ENCODE measurements at places on chromosomes 1 and 21.
A peak's percentile ranks its signal among the peaks of the same experiment; 100 is the strongest.

GRCh38 chr1:118249641-118250040, 64.6 kb upstream of the SPAG17 start:
- DNase-seq = no peak

- no peak for DNase-seq
Observed at GRCh38 chr1:31843506-31843905, 27.7 kb upstream of the SPOCD1 start.

DNA sequence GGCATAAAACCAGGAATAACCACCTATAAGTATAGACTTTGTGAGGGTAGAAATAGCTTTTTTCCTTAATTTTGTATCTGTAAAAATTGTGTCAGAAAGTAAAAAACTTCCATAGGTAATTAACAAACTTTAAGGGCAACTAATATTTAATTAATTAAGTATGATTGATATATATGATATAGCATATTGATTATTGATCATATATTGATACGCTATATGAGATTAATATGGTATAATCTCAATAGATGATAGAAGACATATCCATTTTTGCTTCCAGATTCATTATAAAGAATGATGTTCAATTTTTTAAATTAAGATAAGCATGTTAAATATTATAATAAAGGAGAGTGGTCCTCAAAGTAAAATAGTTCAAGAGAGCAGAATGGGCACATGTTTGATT, 99.3 kb upstream of the VAV3 start:
- no peak for DNase-seq

DNA sequence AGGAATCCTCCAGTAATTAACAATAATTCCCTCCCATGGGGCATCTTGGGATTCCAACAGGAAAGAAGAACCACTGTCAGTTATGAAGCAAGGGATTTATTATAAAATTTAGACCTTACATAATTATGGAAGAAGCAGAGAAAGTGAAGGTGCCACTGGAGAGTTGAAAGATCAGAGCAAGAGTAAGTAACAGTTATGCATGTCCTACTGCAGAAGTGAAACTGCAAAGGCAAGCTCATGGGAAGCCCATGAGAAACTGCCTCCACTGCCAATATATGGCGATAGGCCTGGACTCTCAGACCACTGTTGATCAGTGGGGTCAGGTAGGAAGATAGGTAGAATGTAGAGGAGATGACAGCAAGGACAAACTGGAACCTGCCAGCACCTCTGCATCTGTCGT, 123.6 kb upstream of the ZNF648 start:
- no peak for DNase-seq

- no peak for DNase-seq
Observed at GRCh38 chr1:58629031-58629462, 52.0 kb upstream of the TACSTD2 start.

DNA sequence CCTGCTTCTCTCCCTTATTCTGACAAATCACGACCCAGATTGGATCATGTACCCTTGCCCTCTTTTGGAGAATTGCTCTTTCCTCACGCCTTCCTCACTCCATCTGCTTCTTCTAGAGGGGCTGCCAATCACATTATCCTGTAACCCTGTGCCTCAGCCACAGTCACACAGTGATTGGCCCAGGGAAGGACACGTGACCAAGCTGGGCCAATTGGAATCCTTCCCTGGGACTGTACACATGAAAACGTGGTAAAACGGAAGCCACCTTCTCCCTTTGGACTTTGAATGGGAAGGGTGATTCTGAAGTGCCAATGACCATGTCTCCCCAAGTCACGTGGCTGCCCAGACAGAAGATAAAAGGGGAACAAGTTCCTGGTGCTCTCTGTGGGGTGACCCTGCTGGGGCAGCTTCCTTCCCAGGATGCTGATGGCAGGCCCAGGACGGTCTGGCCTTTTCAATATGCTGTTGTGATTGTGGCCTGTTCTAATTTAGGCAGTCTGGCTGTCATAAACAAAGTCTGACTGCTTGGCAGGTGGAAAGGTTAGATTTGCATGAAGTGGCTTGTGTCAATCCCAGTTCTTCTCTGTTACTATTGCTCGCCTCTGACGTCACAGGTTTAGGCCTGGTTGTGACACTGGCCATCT, 92.9 kb downstream of the UBIAD1 start:
- no peak for DNase-seq

GRCh38 chr1:214660900-214661299, 57.9 kb downstream of the CENPF start:
- DNase-seq = no peak

DNA sequence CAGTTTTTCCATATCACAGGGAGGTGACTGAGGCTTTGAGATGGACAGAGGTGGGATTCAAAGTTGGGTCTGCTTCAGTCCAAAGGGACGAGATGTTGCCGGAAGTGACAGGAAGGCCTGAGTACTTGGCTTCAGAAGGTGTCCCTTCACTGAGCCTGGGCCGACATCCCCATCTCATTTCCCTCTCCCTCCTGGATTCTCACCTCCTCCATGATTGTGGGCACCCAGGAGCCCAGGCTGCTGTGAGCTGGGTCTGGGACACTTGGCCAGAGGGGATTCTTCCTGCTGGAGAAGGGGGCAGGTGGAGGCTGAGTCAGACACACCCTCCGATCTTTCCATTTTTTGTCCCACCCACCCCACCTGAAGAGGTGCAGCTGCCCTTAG, 2.8 kb upstream of the MRPS15 start:
- DNase-seq = no peak

GRCh38 chr1:189220750-189221149, 1256.9 kb downstream of the BRINP3 start:
- DNase-seq = no peak

DNA sequence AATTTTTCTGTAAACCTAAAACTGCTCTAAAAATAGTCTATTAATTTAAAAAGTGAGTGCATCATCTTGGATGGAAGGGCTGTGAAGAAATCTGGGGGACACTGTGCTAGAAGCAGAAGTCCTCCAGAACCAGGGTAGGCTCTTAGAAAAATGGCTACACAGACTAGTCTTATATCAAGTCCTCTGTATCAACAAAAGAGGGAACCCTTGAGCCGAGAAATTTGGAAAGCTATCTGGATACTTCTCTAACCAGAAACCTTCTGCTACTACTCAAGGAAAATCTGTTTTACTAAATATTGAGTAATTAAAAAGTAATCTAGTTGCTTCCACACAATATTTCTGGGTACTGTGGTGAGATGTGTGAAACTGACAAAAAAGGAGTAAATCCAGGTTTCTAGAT, 92.1 kb downstream of the WDR3 start:
- no peak for DNase-seq

- DNase-seq = no peak
Observed at GRCh38 chr1:88649932-88650331, 34.1 kb upstream of the PKN2 start.

DNA sequence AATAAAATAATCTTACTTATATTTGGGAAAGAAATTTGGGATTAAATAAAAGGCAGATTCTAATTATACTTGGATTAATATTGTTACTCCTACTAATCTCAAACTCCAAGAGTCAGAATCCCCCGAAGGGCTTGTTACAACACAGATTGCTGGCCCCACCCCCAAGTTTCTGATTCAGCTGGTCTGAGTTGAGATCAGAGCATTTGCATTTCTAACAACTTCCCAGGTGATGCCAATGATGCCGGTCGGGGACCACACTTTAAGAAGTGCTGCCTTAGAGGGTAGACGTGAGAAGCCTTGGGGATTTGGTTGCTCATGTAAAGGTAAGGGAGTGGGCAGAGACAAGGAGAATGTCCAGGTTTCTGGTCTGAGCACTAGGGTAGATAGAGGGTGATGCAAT, 47.2 kb downstream of the FMN2 start:
- no peak for DNase-seq

DNA sequence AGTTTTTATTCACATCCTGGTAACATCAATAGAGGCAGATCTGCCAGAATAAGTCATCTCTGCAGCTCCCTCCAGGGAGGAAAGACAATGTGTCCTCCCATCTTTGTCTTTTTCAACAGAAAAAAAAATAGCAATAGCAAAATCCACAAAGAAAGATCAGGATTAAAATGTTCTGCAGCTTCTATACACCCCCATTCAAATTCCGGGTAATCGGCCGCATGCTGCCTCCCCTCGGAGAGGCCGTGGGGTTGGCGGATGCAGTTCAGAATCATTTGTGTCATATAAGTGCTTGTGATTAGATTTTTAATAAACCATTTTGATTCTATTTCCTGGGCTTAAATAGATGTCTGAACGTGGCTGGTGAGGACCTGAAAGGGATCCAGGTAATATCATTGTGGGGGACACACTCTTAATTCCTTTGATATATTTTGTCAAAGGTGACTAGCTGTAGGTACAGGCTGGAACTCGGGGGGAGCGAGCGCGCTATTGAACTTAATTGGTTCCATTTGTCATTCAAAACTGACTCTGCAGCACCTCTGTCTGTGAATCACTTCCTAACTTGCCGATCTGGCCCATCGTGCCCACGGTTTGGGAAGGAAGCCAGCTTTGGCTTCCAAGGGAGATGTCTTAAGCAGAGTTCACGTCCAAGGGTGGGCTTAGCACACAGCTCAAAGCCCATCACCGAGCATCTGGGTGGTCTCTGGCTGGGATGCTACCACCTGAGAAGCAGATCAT, 85.6 kb upstream of the ARHGEF16 start:
- no peak for DNase-seq

DNA sequence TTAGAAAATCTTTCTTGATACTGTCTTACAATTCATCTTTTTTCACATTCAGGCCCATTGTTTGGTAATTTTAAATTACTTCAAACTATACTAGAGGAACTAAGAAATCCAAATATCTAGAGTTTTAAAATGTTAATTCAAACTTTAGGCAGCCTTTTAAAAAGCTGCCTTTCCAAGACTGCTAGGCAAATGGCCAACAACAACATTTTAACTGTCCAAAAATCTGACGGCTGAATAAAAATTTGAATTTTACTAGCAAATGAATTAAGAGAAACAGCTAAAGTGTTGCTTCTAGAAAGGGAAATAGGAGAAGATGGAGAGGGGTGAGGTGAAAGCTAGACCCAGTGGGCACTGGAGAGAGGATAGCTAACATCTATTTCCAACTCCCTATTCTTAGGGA, 17.2 kb downstream of the DPYD start:
- no peak for DNase-seq

DNA sequence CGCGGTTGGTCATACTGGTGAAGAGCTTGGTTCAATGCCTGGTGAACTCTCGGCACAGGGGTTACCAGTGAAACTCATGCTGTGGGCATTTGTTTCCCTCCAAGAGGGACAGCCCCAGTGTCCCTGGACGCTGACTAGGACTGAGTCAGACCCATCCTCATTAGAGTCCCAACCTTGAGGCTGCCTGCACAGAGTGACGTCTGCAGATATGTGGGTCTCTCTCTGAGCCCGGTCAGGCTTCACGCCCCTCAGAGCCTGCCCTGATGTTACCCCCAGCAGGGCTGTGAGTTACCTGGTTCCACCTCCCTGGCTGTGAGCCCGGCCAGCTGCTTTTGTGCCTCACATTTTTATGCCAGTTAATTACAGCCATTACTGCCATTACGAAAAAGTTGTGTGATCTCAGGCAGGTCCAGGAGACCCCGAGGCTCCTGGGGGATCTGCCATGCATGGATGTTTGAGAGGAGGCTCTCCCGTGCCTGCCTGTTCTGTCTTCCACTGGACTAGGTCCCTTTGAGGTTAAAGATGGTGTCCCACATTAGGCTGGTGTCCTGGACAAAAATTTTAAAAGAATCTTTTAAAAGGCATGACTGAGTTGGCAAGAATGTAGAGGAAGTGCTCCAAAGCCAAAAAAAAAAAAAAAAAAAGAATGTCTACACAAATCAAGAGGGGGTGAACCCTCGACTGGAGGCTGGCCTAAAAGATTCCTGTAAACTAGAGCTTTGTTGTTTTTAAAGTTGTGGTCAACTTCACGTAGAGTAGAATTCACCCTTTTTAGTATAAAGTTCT, 36.6 kb upstream of the PADI1 start:
- no peak for DNase-seq

DNA sequence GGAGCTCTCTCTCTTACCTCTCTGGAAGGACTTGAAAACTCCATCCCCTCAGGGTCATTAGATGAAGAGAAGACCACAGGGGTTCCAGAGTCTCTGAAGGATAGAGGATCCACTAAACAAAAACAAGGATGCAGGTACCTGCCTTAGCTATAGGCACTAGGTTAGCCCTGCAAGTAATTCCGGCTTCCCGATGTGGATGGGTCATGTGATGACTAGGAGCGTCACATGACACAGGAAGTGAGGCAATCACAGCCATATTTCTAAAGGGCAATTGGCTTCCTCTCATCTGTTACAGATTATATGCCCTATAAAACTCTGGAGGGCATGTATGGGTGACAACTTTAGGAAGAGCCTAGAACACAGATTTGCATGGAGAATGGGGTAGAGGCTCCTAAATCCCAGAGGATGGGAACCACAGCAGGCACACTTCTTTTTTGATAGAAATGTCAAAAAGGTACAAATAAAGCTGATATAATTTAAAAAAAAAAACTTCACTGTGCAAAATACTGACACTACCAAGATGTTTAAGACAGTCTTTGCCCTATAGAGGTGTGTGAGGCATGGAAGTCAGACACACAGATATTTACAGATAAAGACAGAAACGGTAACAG, 14.1 kb downstream of the ENTREP3 start:
- peak; percentile 55 for DNase-seq

- DNase-seq = no peak
Observed at GRCh38 chr1:232340446-232340845, 289.5 kb downstream of the SIPA1L2 start.

GRCh38 chr1:110857964-110858948, 14.7 kb upstream of the CD53 start:
- peak; percentile 2 for DNase-seq

DNA sequence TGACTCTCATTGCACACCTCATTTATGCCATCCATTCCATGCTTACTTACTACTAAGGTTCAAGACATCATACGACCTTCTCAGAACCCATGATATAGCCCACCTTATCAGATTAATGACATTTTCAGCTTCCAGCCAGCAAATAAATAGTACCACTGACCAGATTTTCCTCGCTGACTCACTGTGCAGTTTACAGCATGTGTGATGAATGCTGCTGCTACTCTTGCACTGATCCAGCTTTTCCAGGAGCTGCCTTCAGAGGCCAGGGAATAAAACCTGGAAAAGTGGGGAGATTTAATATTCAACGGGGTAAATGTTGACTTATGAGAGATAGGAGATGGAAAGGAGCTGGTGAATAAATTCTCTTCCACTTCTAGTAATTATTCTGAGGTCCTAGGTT, 247.1 kb downstream of the COL11A1 start:
- DNase-seq = no peak

- DNase-seq = peak; percentile 55
Observed at GRCh38 chr1:12436817-12437599, 181.0 kb downstream of the DHRS3 start.

DNA sequence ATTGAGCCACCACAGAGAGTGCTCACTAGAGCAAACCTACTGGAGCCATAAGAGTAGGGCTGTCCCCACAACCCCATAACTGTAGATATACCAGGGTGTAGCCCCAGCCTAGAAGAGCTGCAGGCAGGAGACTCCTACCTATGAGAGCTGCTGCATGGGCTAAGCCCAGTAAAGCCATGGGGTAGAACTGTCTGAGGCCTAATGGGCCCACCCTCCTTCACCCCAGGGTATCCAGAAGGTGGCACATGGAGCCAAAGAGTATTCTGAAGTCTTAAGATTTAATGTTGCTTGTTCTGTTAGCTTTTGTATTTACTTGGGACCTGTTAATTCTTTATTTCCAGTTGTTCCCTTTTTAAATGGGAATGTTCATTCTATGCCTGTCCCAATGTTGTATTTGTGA, 1193.7 kb upstream of the ADGRL2 start:
- no peak for DNase-seq
